ENCODE measurements at places on chromosomes 4 and X.

DNA sequence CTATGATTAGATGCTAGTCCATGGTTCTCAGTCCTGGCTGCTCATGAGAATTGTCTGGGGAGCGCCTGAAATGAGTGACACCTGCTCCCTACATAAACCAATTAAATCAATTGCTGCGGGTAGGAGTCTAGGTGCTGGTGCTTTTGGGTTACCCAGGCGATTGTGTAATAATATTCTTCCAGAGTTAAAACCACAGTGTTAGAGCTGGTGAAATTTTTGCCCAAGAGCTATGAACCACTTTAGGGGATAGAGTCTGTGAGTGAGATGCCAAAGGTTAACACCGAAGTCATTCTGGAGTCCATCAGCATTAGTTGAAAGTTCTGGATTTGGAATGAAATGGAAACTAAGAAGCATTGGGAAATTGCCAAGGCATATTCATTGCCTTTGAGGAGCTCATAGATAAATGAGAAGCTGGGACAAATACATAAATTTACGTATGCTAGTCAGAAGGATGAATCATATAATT lies 15.3 kb downstream of the PDK3 start:
- DNase-seq = no peak

GRCh38 chrX:115625572-115626301 lies 64.8 kb downstream of the PLS3 start:
- DNase-seq = no peak

DNA sequence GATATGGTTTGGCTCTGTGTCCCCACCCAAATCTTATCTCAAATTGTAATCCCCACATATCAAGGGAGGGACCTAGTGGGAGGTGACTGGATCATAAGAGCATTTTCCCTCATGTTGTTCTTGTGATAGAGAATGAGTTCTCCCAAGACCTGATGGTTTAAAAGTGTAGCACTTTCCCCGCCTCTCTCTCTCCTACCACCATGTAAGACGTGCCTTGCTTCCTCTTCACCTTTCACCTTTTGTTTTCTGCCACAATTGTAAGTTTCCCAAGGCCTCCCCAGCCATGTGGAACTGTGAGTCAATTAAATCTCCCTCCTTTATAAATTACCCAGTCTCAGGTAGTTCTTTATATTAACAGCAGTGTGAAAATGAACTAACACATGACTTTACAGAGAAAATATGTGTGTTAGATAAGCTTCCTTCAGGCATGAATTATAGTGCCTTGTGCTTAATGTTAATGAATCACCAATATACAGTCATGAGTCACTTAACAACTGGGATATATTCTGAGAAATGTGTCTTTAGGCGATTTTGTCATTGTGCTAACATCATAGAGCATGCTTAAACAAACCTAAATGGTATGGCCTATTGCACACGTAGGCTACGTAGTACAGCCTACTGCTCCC lies 37.9 kb downstream of the PDGFC start:
- DNase-seq = no peak

GRCh38 chrX:33968611-33969010 lies 163.5 kb downstream of the FAM47A start:
- DNase-seq = no peak

- no peak for DNase-seq
These were observed 60.8 kb downstream of the PPM1K start for GRCh38 chr4:88223516-88223915.

DNA sequence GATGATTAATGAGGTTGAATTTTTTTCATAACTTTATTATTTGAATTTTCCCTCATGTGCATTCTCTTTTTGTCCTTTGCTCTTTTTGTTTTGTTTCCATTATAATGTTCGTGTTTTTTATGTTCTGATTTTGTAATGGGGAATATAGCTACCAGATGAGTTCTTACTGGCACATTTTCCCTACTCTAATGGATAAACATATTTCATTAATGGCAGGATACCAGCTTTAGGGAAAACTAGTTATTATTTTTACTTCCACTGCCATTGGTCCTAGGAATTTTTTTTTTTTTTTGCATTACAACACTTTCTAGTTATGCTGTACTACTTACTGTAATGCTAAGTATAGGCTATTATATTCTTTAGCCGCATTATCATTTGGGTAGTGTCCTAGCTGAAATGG lies 286.3 kb downstream of the SPRY1 start:
- no peak for DNase-seq

DNA sequence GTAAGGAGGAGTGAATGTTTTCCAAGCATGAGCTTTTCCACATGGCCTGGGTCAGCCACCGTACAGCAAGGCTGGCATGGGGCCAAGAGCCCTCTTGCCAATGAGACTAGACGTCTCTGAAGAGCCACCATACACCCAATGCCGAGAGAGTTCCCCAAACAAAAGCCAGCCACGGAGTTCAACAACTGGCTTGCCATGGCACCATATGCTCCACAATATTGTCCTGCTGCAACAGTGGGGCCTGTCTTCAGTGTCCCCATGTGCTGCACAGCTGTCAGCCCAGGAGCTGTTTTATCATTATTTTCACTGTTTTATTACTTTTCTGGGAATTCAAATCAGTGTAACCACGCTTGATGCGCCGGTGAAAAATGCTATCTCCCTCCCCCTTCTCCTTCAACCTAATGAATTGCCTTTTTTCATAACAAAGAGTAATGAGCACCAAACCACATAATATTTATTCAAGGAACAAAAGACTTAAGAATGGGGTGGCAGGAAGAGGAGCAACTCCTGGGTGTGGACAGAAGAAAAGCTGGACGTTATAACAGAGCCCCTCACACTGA lies 18.4 kb downstream of the MAML3 start:
- DNase-seq = peak; percentile 10

DNA sequence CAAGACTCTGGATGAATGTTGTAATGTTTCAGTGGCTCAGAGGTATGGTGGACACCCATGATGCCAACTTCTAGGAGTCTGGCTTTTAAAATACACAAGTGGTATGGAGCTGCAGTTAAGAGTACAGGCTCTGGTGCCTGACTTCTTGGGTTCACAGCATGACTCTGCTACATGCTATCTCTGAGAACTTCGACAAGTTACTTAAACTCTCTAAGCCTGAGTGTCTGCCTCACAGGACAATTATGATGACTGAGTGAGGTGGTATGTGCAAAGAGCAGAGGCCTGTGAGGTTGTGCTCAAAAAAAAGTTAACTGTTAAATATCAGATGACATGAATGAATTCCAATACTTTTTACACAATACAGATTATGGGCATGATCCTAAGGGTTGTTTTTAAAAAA lies 90.9 kb upstream of the SRD5A3 start:
- no peak for DNase-seq

DNA sequence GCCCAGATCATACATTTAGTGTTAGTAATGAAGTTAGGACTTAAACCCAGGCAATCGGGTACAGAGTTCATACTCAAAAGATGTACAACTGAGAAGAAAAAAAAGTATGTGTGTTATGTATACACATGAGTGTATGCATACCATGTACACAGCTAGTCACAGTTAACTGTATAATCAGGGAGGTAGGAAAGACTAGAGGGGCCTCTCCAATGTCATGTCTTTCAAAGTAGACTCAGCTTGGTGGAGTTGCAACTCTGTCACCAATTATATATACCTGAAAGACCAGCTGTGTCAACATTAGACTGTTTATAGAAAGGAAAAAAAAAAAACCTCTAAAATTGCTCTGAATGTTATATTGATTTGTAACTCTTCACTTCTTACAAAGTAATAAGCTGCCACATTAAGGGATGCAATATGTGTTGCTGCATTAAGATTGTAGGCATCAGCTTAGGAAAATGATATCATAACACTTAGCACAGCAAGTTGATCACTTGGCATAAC lies 167.5 kb downstream of the DCTD start:
- DNase-seq = no peak

GRCh38 chr4:7565483-7565882 lies 130.8 kb upstream of the PSAPL1 start:
- DNase-seq = no peak

Measured in occipital lobe (tissue), 3 donors.